Colonic mucosa (tissue), 4 donors: ENCODE measurements at places on chromosomes 16 and 17.

GRCh38 chr16:51008607-51009006 is 142.5 kb downstream of the SALL1 start:
- no peak overlapping the region for H3K27ac ChIP-seq
- H3K36me3 ChIP-seq: no peaks in the 10 kb centered on the region
- no peak overlapping the region for H3K4me3 ChIP-seq
- no peaks in the 10 kb centered on the region for H3K27me3 ChIP-seq

- no peak overlapping the region for H3K27ac ChIP-seq
- H3K36me3 ChIP-seq: no peaks in the 10 kb centered on the region
- H3K4me3 ChIP-seq: no peak overlapping the region
- H3K4me1 ChIP-seq: no peaks in the 10 kb centered on the region
- H3K27me3 ChIP-seq: no peaks in the 10 kb centered on the region
Measured at GRCh38 chr17:65441053-65441605, 120.3 kb downstream of the AXIN2 start.

DNA sequence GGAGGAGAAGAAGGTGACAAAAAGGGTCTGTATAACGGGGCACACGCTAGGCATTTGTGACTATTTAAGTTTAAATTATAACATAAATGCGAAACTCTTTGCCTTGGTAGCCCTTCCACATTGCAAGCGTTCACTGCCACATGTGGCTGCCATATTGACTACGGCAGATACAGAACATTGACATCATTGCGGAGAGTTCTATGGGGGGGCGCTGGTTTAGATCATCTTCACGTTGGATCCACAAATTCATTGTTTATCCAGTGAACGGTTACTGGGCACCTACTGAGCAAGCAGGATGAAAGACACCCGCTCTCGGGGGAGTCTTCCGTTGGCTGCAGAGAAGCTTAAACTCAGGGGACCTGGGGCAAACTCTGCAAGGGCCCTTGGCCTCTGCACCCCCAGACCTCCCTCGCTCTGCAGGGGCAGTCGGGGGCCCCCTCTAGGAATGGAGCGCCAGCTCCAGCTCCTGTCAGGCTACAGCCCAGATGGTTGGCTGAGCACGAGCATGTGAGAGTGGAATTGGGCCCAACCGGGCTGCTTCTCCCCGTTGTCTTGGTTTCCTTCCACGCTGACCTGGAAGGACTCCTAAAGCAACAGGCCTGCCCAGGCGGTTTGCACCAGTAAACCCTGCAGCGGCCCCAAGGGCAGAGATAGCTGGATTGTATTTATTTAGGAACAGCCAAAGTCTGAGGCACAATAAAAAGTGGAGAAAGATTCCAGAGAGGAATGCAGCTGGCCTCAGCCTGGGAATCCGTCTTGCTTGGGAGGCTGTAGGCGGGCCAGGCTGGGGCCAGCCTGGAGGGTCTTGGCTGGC is 172.2 kb downstream of the SEC14L1 start:
- H3K36me3 ChIP-seq: no peaks in the 10 kb centered on the region
- DNase-seq: peak; percentile 89
- H3K4me1 ChIP-seq: peaks cover 16% of the 10 kb centered on the region
- no peaks in the 10 kb centered on the region for H3K27me3 ChIP-seq

GRCh38 chr16:87441886-87442580 is 49.9 kb downstream of the MAP1LC3B start:
- no peaks in the 10 kb centered on the region for H3K27me3 ChIP-seq
- no peaks in the 10 kb centered on the region for H3K36me3 ChIP-seq
- H3K4me1 ChIP-seq: no peaks in the 10 kb centered on the region
- no peak for DNase-seq
- no peak overlapping the region for H3K27ac ChIP-seq

DNA sequence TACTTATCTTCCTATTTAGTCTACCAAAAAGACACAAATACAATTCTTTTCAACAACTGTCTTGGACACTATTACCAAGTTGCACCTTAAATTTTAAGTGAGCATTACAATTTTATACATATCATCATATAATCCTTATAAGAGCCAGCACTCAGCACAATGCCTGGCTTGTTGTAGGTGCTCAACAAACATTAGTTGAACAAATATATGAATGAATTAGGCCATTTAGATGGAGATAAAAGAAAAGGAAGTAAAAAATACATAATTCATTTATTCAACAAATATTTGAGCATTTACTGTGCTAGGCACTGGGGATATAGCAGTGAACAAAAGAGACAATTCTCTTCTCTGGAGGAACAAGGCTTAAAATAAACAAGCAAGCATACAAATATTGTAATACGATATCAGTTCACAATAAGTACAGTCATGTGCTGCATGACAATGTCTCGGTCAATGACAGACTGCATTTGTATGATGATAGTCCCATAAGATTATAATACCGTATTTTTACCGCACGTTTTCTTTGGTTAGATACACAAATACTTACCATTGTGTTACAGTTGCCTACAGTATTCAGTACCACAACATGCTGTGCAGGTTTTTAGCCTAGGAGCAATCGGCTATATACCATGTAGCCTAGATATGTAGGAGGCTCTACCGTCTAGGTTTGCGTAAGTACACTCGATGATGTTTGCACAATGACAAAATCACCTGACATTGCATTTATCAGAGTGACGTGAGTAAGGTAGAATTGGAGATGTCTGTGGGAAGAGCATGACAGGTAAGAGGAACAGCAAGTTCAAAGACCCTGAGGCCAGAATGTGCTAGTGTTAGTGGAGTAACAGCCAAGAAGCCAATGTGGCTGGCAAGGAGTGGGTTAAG is 86.4 kb upstream of the HS3ST2 start:
- no peaks in the 10 kb centered on the region for H3K27me3 ChIP-seq
- no peak overlapping the region for H3K27ac ChIP-seq
- H3K4me3 ChIP-seq: no peak overlapping the region
- DNase-seq: no peak

GRCh38 chr17:18156171-18156975 is 27.3 kb upstream of the ALKBH5 start:
- no peak for DNase-seq
- no peaks in the 10 kb centered on the region for H3K4me1 ChIP-seq
- no peak overlapping the region for H3K27ac ChIP-seq
- no peaks in the 10 kb centered on the region for H3K27me3 ChIP-seq
- no peaks in the 10 kb centered on the region for H3K36me3 ChIP-seq

DNA sequence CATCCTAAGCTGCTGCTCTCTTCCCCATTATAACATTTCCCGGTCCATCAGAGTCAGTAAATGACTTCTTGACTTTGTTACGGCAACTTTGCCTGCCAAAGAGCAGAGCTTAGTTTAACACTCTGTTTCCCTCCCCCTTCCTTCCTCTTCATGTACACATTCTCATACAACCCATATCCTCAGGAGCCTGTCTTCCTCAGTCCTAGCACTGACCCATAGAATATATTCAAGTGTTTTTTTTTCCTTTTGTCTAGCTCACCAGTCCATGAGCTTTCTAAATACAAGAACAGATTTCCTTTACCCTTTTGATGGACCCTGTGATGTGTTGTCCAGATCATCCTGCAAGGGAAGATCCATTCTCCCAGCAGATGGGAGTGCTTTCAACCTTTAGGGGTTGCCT is 97.0 kb upstream of the MON1B start:
- H3K36me3 ChIP-seq: no peaks in the 10 kb centered on the region
- H3K27me3 ChIP-seq: no peaks in the 10 kb centered on the region
- no peak overlapping the region for H3K4me3 ChIP-seq

GRCh38 chr16:68234188-68235107 is 1.5 kb downstream of the ESRP2 start:
- H3K4me3 ChIP-seq: peak overlapping the region; percentile 75
- H3K27me3 ChIP-seq: no peaks in the 10 kb centered on the region
- peaks cover 4% of the 10 kb centered on the region for H3K36me3 ChIP-seq

GRCh38 chr17:69499318-69499717 is 84.8 kb downstream of the MAP2K6 start:
- DNase-seq: no peak
- no peak overlapping the region for H3K4me3 ChIP-seq
- no peaks in the 10 kb centered on the region for H3K36me3 ChIP-seq
- peaks cover 12% of the 10 kb centered on the region for H3K4me1 ChIP-seq

GRCh38 chr16:53713403-53714204 is 9.6 kb downstream of the FTO start:
- H3K27ac ChIP-seq: no peak overlapping the region
- H3K4me3 ChIP-seq: no peak overlapping the region
- no peaks in the 10 kb centered on the region for H3K27me3 ChIP-seq
- H3K4me1 ChIP-seq: peaks cover 4% of the 10 kb centered on the region
- no peaks in the 10 kb centered on the region for H3K36me3 ChIP-seq
